ENCODE measurements at places on chromosomes 13 and 19.

GRCh38 chr19:1624458-1624857 is 19.2 kb upstream of the UQCR11 start:
- DNase-seq, result peak; percentile 23

DNA sequence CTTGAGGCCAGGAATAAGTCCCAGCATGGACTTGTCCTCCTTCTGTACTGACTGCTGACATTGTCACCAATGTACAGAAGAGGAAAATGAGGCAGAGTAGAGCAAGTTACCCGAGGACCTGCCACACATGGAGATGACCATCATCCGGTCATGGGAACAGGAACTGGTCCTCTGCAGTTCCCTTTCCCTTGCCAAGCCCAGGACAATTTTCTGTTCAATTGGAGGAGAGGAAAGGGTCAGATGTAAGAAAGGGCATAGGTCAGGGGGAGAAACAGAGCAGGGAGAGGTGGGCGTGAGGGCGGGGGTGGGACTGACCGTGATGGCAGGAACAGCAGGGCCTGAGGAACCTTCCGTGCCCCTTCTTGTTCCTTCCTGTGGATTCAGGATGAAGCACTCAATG is 18.6 kb downstream of the PHLDB3 start:
- DNase-seq, result no peak

GRCh38 chr13:66551128-66551527 is 679.0 kb downstream of the PCDH9 start:
- no peak for DNase-seq

- no peak for DNase-seq
These were observed 349.0 kb downstream of the TBC1D4 start for GRCh38 chr13:75132701-75133695.

DNA sequence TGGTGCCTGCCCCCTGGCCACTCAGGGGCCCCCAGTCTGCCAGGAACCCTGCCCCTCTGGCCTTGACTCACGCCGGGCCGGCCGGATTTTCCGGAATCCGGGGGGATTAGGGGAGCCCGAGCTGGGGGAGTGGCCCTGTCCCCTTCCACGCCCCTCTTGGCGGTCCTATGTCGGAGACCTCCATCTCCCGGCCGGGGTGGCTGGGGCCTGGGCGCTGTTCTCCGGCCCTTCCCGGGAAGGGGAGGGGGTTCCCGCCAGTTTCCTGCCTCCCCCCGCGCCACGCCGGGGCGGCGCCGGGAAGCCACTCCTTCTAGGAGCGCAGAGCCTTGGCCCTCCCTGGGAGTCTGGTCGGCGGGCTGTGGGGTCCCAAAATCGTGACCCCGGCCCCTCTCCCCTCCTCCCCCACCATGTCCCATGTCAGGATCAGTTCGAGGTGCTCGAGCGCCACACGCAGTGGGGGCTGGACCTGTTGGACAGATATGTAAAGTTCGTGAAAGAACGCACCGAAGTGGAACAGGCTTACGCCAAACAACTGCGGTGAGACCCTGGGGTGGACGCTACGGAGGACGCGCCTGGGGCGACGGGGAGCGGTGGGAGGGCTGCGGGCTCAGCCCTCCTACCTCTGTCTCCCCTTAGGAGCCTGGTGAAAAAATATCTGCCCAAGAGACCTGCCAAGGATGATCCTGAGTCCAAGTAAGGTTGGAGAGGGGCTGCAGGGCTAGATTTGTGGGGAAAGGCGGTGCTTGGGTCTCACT is 1.3 kb downstream of the TRIP10 start:
- peak; percentile 52 for DNase-seq

- DNase-seq, result peak; percentile 30
These were observed 3.9 kb downstream of the PIH1D1 start for GRCh38 chr19:49447485-49448431.
